Ovary (tissue), 10 donors: ENCODE measurements at places on chromosomes 6 and 20. TPM values are rescaled to one million over a fixed set of nuclear protein-coding genes. Genes with fewer than 3 reads are reported as not detected.

DNA sequence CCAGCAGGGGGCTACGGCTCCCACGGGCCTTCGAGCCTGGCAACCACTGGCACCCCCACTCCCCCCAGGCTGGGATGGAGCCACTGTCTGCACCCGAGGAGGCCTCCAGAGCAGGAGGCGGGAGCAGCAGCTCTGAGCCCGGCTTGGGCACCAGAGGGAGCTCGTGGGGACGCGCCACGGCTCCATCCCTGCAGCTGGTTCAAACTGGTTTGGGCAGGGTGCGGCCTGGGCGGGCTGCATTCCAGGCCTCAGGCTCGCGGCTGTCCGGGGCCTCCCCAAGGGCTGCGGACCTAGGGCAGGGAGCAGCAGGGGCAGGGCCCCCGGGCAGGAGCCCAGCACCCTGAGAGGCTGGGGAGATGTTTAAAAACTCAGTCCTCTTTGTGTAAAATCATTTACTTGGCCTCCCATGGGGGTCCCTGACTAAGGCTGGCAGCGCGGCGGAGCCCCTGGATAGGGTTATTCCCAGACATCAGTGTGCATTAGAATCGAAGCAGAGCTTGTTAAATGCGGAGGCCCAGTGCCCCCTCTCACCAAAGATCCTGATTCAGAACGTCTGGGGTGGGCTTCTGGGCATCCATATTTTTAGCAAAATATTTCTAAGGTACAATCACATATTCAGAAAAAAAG lies 4.1 kb upstream of the BCAS4 start:
- peak; percentile 95 for DNase-seq

DNA sequence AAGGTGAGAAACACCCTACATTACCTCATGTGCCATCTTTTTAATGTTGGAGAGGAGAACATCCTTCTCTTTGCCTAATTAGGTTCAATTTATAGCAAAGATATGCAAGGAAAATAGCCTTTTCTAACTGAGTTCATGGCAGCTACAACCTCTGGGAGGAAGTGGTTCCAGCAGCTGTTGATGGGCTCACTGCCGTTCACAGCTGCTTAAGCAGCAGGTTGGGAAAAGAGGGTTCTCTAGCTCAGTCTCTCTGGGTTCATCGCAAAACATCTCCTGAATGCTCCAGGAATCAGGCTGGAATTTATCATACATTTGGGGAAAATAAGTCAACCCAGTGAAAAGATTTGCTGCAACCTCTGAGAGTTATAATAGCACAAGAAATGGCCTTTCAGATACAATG lies 115.1 kb downstream of the UNC5CL start:
- DNase-seq = no peak

- DNase-seq = no peak
Measured at GRCh38 chr6:18675881-18676280, 288.7 kb downstream of the RNF144B start.

DNA sequence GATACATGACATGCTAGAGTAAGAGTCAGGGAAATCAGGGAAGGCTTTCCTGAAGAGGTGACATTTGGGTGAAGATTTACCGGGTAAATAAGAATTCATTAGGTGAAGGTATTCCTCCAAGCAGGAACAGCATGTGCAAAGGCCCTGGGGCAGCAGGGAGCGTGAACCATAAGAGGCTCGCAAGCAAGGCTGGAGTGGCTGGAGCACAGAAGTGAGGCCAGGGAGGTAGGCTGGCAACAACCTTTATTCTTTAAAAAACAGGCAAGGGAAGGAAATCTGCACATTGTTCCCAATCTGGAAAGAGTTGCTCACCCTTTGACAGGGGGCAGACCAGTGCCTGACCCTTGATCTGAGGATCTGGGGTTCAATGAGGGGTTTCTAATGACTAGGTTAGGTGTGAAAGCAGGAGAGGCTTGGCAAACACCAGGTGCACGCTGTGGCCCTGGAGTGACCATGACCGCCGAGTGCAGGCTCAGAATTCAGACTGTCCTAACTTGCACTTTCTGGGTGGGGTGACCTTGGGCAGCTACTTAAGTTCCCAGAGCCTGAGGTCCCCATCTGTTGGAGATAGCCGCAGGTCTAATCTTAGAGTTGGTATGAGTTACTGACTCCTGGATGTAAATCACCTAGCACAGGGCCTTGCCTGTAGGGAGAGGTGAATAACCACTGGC lies 1.9 kb downstream of the KIAA1755 start:
- DNase-seq = no peak

GRCh38 chr6:167512696-167513375 lies 187.9 kb downstream of the TTLL2 start:
- DNase-seq = no peak

DNA sequence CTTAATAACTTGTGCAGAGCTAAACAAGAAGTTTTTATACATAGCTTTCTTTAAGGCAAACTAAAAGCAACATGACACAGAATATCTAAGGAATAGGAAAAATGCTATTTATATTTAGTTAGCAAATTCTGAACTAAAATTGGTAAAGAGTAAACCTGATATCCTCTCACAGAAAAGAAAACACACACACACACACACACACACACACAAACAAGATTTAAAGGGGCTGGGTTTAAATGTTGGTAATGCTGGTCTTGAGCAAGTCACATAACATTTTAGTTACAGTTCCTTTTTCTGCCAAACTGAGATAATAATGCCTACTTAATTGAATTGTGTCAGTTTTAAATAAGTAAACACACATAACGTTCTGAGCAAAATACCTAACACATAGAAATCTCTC lies 1.6 kb downstream of the TRDN start:
- DNase-seq = no peak

- no peak for DNase-seq
Measured at GRCh38 chr20:46801003-46801702, 91.7 kb downstream of the SLC2A10 start.

DNA sequence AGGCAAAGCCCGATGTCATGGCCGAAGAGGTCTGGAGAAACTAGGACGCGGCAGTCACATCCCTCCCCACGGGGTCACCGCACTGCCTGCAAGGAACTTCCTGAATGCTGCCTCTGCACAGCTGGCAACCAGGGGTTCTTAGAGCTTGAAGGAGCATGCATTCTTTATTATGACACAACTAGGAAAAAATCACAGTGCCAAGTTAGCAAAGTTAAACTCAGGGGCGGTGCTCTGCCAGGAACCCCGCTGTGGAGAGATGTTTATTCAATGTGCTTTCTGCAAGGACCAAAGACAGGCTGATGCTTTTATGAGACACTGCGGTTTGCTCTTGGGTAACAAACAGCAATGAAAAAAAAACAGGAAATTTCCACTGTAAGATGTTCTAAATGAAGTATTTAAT lies 287.3 kb upstream of the FOXQ1 start:
- DNase-seq = no peak

DNA sequence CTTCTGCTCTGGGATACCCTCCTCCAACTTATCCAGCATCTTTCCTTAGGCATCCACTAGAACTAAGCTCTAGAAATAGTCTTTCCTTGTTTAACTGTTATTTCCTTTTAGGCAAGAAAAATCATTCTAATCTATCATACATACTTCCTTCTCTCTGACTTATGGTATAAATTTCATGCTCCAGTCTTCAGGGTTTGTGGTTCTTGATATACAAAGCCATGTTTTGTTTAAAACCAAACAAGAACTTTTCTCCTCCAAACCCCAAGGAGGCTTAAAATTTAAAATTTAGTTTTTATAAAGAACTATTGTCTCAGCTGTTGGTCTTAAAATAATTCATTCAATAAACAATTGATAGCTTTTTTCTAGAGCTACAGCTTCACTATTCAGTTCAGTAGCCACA lies 77.2 kb downstream of the CD164 start:
- DNase-seq = no peak

GRCh38 chr6:307065-307814 lies 15.0 kb downstream of the DUSP22 start:
- DNase-seq = no peak

DNA sequence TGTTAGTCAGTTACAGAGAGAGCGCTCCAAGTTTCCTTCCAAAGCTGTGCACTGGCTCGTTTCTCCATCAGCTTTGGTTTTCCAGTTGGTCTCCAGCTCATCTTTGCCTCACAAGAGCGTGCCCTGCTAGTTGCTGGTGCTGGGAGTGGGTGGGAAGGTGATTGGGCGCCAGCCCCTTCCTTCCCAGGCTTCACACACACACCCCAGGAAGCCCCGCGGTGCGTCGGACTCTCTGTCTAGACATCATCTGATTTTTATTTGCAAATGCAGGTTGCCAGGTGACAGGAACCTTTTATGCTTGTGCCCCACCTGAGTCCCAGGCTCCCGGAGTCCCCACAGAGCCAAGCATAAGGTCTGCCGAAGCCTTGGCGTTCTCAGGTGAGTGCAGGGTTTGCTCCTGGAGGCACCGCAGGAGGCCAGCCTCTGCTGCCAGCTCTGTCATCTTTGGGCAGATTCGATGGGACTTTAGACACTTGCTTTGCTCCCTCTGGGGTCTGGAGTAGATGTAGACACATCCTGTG lies 7.1 kb downstream of the IRF4 start:
- no peak for DNase-seq

- DNase-seq = no peak
Measured at GRCh38 chr6:28474441-28475219, 31.3 kb upstream of the ZSCAN23 start.

DNA sequence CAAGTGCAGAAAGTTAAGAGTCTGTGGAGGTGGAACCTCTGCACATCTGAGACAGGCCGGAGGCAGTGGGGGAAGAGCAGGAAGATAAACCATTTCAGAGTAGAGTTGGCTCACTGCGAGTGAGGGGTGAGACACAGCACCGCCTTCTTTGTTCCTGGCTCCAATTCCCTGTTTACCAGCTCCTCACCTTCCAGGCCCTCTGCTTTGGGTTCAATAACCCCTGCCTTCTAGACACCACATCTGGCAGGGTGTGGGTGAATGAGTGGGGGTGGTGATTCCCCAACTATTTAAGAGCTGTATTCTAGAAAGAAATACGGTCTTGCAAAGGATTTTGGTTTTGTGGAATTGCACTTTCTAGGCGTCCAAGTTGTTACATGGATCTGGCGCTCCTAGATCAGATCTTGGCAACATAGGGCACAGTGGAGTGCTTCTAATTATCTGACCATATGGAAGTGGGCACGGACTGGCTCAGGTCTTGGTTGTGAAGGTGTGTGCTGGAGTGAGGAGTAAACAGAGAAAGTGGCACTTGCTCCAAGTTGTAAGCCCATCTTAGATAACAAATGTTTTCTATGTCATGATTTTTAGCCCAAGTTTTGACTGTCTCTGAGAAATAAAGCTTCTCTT lies 141.6 kb upstream of the NRN1 start:
- DNase-seq = no peak

DNA sequence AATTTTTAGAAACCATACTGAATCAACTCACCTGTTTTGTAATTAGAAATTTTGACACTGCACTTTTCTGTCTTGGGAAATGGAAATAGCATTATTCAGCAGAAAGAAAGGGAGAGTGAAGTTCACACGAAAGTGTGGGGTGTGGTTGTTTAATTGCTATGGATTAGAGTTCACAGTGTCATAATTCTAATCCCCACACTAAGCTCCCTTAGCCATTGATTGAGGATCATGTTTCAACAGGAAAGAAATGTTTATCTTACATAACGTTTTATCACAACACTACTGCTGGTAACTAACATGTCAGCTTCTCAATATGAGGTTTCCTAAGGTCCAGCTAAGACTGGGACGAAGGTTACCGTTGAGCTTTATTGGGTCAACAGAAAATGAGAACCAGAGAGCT lies 31.4 kb upstream of the GSTA5 start:
- DNase-seq = no peak

DNA sequence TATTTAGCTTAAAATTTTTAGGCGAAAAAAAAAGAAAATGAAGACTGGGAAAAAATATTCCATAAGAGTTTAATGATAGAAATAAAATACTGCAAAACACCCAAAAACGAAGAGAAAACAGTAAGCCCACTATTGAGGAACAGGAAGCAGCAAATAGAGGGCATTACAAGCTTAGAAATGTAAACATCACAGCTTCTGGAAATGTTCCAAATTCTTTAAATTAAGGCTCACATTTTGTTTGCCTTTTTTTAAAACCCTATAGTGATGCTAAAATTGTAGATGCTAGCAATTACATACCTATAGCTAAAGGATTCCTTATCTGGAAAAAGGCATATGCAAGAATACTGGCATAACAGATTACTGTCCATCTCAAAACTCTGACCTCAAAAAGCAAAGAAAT lies 248.6 kb downstream of the KHDRBS2 start:
- DNase-seq = no peak

- DNase-seq = no peak
Measured at GRCh38 chr20:33914919-33915318, 78.8 kb upstream of the RALY start.

DNA sequence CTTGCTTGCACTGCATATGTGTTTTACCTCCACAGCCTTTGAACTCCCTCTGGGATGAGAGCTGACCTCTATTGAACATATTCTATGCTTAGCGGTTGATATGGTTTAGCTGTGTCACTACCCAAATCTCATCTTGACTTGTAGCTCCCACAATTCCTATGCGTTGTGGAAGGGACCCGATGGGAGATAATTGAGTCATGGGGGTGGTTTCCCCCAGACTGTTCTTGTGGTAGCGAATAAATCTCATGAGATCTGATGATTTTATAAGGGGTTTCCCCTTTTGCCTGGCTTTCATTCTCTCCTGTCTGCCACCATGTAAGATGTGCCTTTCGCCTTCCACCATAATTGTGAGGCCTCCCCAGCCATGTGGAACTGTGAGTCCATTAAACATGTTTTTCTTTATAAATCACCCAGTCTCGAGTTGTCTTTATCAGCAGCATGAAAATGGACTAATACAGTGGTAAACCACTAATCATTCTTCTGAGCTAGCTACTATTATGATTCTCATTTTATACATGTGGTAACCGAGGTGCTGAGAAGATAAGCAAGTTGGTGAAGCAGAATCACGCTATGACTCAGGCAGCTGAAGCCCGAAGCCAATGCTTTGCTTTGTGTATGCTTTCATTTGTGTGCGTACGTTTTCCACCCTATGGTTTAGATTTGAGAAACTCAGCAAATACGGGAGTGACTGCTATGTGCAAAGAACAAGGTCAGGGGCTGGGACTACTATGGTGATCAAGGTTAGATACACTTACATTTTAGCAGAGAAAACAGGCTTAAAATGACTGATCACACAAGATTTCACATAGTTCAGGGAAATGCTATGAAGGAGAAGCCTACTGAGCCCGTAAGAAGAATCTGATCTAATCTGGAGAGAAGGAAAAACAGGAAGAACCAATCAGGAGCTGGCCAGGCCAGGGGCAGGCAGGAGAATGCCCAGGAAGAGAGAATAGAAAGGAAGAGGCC lies 363.5 kb downstream of the ESR1 start:
- DNase-seq = no peak

DNA sequence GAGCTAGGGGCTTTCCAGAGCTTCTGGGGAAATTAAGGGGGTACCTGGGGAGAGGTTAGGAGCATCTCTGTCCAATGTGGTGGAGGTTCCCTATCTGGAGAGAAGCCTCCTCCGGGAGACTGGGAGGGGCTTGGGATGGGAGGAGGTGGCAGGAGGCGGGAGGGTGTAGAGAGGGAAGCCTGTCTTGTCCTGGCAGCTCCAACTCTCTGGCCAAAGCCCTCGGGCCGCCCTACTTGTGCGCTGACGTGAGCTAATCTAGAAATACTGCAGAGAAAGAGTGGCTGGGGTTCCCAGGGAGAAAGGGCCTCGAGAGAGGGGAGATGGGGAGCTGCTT lies 1.6 kb upstream of the SLC32A1 start:
- DNase-seq = no peak

The BMP2 gene
- 2.7 TPM for total RNA-seq

The TCF15 gene
- total RNA-seq = 0.61 TPM

The F13A1 gene
- total RNA-seq = 25.9 TPM

The CDH22 gene
- 1.1 TPM for total RNA-seq

The TMEM217 gene
- total RNA-seq = 1.5 TPM

The SYCP2L gene
- 2.0 TPM for total RNA-seq

The VGLL2 gene
- total RNA-seq = not detected

The C20orf202 gene
- 0.28 TPM for total RNA-seq

The DNAH8 gene
- not detected for total RNA-seq

The C6orf163 gene
- 3.6 TPM for total RNA-seq

The TRIM40 gene
- total RNA-seq = not detected
